ENCODE measurements at places on chromosomes 11 and 22.

- DNase-seq: no peak
These were observed 937.6 kb downstream of the BRD1 start for GRCh38 chr22:48889887-48890692.

- no peak for DNase-seq
These were observed 4.8 kb upstream of the PLA2G6 start for GRCh38 chr22:38186429-38186828.

GRCh38 chr11:15942936-15943335 lies 413.4 kb downstream of the SOX6 start:
- no peak for DNase-seq

DNA sequence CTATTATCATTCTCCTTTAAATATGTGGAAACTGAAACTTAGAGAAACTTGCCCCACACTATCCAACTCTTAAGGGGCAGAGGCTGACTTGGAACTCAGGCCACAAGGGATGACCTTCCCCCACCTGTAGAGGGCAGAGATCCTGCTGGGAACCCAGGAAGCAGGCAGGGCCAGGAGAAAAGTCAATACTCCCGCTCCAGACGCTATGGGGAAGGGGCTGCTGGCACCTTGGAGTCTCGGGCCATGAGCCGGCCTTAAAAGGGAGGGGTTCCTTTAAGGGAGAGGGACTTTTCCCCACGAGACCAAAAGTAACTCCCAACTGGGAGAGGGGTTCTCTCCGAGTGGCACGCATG lies 620 bp upstream of the ANO5 start:
- no peak for DNase-seq

- DNase-seq: no peak
These were observed 11.8 kb downstream of the TBC1D10A start for GRCh38 chr22:30314915-30315314.

DNA sequence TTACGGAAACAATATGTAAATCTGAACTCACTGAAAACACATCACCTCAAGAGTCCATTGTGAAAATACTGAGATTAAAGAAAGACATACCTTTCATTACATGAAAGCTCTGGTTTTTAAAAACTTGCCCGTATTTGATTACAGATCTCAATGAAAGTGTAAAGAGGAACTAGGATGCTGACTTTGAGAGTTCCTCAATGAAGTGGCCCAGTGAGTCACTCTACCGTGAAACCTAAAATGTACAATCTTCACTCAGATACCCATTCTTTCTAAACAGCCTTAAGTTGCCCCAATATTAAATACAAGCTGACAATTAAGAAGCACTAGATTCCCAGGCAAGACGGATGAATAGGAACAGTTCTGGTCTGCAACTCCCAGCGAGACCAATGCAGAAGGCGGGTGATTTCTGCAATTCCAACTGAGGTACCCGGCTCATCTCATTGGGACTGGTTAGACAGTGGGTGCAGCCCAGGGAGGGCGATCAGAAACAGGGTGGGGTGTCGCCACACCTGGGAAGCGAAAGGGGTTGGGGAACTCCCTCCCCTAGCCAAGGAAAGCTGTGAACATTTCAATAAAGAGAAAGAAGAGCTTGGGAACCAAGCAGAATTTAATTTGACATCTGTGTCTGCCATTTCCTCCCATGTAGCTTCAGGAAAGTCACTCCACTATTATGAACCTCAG lies 33.8 kb upstream of the OR9G4 start:
- no peak for DNase-seq

- DNase-seq: no peak
These were observed 47.2 kb downstream of the FBLN1 start for GRCh38 chr22:45549762-45550378.

- no peak for DNase-seq
These were observed 1273.8 kb downstream of the FAM181B start for GRCh38 chr11:81459766-81460306.

DNA sequence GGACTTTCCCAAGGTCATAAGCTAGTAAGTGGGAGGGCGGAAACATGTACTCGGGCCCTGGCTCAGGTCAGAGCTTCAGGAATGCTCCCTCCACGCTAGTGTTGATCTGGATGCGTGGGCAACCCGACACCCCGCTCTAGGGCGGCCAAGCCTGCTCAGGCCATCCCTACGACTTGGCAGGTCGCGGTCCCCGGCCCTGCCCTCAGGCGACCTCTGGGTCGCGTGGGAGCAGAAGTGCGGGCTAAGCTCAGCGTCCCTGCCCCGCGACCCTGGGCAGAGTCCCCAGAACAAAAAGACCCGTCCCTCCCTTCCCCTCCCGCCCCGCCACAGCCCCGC lies 781 bp upstream of the TEF start:
- DNase-seq: no peak

GRCh38 chr11:130606781-130607511 lies 158.5 kb downstream of the ADAMTS15 start:
- peak; percentile 68 for DNase-seq

- DNase-seq: no peak
These were observed 10.2 kb downstream of the VSTM5 start for GRCh38 chr11:93840180-93840579.

DNA sequence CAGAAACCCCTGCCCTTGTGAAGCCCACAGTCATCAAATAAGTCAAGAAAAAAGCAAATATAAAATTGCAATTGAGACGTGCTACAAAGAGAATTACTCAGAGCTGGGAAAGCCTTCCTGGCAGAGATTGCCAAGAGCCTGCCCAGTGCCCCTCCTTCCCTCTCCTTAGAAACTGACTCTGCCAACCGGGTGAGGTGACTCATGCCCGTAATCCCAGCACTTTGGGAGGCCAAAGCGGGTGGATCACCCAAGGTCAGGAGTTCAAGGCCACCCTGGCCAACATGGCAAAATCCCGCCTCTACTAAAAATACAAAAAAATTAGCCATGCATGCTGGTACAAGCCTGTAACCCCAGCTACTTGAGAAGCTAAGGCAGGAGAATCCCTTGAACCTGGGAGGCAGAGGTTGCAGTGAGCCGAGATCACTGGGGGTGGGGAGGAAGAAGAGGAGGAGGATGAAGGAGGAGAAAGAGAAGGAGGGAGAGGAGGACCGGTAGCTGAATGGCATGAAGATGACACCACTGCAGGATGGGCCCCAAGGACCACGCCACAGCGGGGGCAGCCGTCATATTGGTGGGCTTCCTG lies 76.1 kb upstream of the RTL6 start:
- DNase-seq: no peak

GRCh38 chr11:82775736-82776346 lies 42.2 kb upstream of the FAM181B start:
- no peak for DNase-seq

- no peak for DNase-seq
These were observed 11.3 kb downstream of the GGTLC2 start for GRCh38 chr22:22655452-22656290.

DNA sequence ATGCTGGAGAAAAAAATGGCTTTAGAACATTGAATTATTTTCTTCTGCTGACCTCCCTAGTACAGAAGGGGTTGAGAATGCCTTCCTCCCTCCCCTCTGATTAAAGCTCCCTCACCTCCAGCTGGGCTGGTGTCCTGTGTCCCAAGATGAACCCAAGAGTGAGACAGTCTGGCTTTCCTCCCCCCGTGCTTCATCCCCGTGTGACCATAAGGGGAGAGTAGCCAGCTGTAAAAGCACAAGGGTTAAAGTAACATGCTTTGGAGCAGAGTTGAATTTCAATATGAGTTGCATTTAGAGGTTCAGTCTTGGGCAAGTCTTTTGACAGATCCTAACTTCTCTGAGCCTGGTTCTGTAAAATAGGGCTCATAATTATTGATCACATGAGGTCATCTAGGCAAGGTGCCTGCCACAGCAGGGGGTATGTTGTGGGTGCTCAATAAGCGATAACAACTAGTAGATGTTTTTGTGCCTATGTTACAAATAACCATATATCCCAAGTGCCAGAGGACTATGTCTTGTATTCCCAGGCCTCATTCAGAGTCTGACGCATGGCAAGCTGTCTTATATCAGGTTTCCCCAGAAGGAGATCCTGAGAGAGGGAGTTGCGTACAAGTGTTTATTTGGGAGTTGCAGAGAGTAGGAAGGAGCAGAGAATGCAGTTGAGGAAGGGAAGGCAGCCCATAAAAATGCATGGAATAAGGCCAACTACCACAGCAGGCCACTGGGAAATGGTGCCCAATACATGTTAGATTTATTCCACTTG lies 4.1 kb downstream of the PRG2 start:
- no peak for DNase-seq

GRCh38 chr11:111500481-111500880 lies 11.7 kb downstream of the BTG4 start:
- DNase-seq: no peak

- DNase-seq: no peak
These were observed 23.7 kb upstream of the SORL1-AS1 start for GRCh38 chr11:121476379-121477032.

DNA sequence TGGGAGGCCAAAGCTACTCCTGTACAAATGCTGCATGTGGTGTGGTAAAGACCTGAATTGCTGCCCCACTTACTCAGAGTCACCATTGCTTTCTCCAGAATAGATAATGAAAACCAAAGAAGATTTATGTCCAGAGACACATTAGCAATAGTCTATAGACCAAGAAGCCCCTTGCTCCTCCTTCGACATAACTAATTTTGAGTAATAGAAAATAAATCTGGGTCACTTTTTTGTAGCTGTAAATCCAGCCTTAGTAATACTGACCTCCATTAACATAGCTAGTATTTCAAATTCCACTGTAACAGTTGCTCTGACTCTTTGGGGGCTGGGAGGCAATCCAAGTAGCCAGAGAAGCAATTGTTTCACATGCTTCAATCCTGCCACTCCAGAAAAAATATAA lies 145.9 kb downstream of the MAML2 start:
- DNase-seq: no peak

- no peak for DNase-seq
These were observed 79.6 kb downstream of the CELSR1 start for GRCh38 chr22:46457502-46458488.

- no peak for DNase-seq
These were observed 6.8 kb downstream of the GRAP2 start for GRCh38 chr22:39907605-39908097.

Data from left ventricle myocardium superior (tissue), 1 donor.